ENCODE measurements at places on chromosomes 3 and 15.

GRCh38 chr3:45462522-45463265 is 74.3 kb downstream of the LARS2 start:
- DNase-seq, result no peak

- DNase-seq, result no peak
These were observed 27.6 kb downstream of the CNOT10 start for GRCh38 chr3:32712506-32713055.

- DNase-seq, result no peak
These were observed 150.6 kb downstream of the DUT start for GRCh38 chr15:48481802-48482201.

GRCh38 chr3:39804951-39805350 is 4.5 kb upstream of the MYRIP start:
- DNase-seq, result no peak

GRCh38 chr3:104080088-104080626 is 1286.6 kb upstream of the ALCAM start:
- DNase-seq, result no peak

- DNase-seq, result no peak
These were observed 37.6 kb upstream of the ZNF710 start for GRCh38 chr15:89963301-89964231.

DNA sequence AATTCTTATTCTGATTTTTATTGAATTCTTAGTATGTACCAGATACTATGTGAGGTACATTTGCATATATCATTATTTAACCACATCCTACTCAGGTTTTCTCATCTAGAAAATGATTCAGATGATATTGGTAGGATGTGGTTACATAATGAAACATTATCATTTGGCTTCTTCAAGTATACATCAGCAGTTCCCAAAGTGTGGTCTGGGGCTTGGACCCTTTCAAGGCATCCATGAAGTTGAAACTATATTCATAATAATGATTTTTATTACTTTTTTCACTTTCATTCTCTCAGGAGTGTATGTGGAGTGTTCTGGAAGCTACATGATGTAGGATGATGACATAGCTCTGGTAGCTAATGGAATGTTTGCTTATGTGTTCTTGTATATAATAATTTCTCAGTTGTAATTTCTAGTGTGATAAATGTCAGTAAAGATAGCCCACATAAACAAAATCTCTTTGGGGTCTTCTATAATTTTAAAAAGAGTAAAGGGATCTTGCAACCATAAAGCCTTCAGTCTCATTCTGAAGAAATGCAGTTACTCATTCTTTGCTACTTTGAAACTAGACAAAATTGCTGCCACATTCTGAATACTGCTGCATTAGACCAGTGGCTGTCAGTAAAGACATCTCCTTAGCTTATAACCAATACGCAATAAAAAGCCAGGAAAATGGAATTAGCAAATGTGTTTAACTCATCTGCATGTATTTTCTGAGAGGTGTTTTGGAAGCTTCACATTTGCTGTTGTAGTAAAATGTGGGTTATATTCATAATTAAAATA is 95.8 kb downstream of the PPARG start:
- DNase-seq, result no peak

- DNase-seq, result no peak
These were observed 44.1 kb upstream of the ARL6 start for GRCh38 chr3:97720417-97720816.

GRCh38 chr3:138682648-138683047 is 74.1 kb downstream of the FAIM start:
- DNase-seq, result no peak

- no peak for DNase-seq
These were observed 18.5 kb downstream of the FSTL1 start for GRCh38 chr3:120432150-120432860.

Data from activated gamma-delta T cell treated with anti-CD3 and anti-CD28 coated beads, Interleukin-2, amount 50 U/mL, for 16 hours (primary cell).